Activated T-cell treated with anti-CD3 and anti-CD28 coated beads, Interleukin-2, amount 50 U/mL, for 24 hours (primary cell): ENCODE measurements at places on chromosomes 3 and 15.

DNA sequence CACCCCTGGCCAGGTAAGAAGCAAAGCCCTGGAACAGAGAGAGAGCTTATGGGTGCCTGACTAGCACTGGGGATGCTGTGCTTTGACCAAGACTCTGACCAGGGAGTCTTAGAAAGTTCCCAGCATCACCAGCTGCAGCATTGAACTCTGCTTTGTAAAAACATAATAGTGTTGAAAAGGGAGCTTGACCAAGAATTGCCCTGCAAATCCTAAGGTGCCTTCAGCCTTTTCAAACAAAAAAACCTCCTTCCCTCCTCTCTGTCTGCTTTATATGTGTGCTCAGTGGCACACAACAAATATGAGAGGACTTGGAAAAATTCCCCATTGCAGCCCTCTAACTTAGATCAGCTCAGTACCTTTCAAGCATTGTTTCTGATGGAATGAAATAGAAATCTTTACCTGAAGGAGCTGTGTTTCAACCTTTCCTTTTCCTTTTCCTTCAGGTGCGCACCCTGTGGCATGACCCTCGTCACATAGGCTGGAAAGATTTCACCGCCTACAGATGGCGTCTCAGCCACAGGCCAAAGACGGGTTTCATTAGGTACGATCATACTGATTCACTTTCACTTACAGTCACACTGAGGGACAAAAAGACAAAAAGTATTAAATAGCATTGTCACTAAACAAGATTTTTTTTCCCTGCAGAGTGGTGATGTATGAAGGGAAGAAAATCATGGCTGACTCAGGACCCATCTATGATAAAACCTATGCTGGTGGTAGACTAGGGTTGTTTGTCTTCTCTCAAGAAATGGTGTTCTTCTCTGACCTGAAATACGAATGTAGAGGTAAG, 13.0 kb downstream of the THBS1 start:
- no peak for DNase-seq
- peaks cover 7% of the 10 kb centered on the region for H3K4me1 ChIP-seq
- no peak overlapping the region for H3K27ac ChIP-seq
- no peak overlapping the region for H3K4me3 ChIP-seq
- H3K36me3 ChIP-seq = no peaks in the 10 kb centered on the region

DNA sequence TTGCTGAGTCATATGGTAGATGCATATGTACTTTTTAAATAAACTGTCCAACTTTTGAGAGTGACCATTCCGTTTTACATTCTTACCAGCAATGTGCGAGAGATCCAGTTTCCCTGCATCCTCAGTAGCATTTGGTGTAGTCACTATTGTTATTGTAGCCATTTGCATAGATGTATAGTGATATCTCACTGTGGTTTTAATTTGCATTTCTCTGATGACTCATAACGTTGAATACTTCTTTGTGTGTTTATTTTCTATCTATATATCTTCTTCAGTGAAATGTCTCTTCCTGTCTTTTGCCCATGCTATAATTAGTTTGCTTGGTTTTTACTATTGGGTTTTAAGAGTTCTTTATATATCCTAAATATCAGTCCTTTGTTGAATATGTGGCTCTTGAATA, 255.7 kb upstream of the GRM7 start:
- H3K27ac ChIP-seq = no peak overlapping the region
- no peaks in the 10 kb centered on the region for H3K27me3 ChIP-seq
- H3K4me3 ChIP-seq = no peak overlapping the region

GRCh38 chr3:62835554-62836236, 39.5 kb downstream of the CADPS start:
- H3K27me3 ChIP-seq = no peaks in the 10 kb centered on the region
- H3K36me3 ChIP-seq = no peaks in the 10 kb centered on the region
- no peak for DNase-seq
- H3K4me3 ChIP-seq = no peak overlapping the region
- no peak overlapping the region for H3K27ac ChIP-seq
- H3K4me1 ChIP-seq = no peaks in the 10 kb centered on the region

DNA sequence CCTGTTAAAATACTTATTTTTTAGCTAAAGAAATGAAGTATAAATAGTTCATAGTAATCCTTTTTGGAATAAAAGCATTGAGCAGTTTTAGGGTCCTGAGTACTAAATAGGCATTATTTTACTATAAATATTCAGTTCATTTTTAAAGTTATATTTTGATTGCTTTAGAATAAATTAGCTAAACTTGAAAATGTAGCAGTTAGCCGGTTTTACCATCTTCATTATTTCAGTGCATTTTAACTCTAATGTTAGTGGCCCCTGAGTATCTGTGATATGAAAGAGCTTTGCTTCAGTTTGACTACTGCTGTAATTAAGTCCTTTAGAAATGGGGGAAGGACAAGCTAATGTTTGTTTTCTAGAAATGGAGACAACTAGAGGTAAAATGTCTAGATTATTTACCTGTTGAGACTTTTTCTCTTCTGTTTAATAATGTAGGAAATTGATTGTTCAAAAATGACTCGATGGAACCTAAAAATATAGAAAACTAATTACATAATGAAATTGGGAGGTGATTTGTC, 3.6 kb downstream of the SMC4 start:
- H3K27ac ChIP-seq = no peak overlapping the region
- peaks cover 42% of the 10 kb centered on the region for H3K4me1 ChIP-seq
- peaks cover 11% of the 10 kb centered on the region for H3K27me3 ChIP-seq
- peak overlapping the region; percentile 97 for H3K4me3 ChIP-seq
- peaks cover 92% of the 10 kb centered on the region for H3K36me3 ChIP-seq
- no peak for DNase-seq

DNA sequence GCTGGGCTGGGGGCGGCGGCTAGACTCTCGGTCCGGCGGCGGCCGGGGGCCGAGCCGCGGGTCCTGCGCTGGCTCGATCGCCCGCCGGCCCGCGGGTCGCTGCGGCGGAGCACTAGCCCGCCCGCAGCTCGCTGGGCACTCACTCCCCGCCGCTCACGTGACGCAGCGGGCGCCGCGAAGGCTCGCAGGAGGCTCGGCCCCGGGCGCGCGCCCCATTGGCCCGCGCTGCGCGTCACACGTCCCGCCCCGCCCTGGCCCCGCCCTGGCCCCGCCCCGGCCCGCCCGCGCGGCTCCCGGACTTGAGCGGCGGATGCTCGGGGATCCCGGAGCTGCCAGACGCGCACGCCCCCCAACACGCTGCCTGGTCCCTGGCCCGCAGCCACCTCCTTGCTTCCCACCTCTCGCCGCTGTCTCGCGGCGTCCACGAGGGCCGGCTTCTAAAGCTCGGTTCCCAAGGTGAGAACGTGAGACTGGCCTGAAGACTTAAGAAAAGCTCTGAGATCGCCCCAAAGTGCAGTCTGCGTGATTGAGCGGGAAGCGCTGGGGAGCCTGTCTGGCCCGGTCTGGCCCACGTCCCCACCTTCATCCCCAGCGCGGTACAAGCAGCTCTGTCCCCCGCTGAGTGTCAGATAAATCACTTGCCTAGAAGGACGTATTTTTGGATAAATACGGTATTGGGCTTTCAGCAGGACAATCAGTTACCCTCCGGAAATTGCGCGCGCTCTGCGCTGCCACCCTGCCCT, at the start of gene KLF15:
Gene KLF15, minus strand, starts transcription at position 114 of the 743 bp plus-strand sequence. CDS start 4,486 bp downstream, outside the sequence.
- peak within 1 kb of the TSS; percentile 51 for H3K27ac ChIP-seq
- no peaks in the 10 kb centered on the region for H3K36me3 ChIP-seq
- DNase-seq = peak; percentile 89
- peaks cover 15% of the 10 kb centered on the region for H3K4me1 ChIP-seq
- peak within 1 kb of the TSS; percentile 78 for H3K4me3 ChIP-seq

GRCh38 chr3:110099711-110100110, 762.4 kb upstream of the DPPA4 start:
- no peak overlapping the region for H3K4me3 ChIP-seq
- H3K27ac ChIP-seq = no peak overlapping the region
- no peaks in the 10 kb centered on the region for H3K36me3 ChIP-seq
- no peak for DNase-seq
- H3K4me1 ChIP-seq = peaks cover 5% of the 10 kb centered on the region
